Hippocampal formation (tissue), 2 donors: ENCODE measurements at places on chromosomes 7 and 10.

GRCh38 chr7:41491883-41492471 is 210.9 kb downstream of the INHBA start:
- DNase-seq: no peak

- DNase-seq: no peak
These were observed 541.9 kb upstream of the CELF2 start for GRCh38 chr10:10475812-10476211.

GRCh38 chr10:59072038-59072437 is 104.4 kb upstream of the PHYHIPL start:
- DNase-seq: no peak

DNA sequence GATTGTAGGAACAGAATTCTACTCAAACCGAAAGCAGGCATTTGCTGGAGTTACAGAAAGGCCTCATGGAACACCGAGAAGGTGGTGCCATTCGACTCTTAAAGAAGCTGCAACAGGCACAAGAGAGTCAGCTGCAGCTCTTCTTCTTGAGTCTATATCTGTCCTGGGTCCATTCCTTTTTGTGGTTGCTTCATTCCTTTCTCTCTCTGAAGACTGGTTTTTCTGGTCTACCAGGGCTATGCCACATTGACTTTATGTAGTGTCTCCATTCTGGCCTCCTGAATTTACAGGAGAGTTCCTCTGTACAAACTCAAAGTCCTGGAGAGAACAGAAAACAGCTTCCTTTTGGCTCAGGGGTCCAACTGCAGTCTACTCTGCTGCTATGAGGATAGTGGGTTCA is 132.8 kb downstream of the CFTR start:
- no peak for DNase-seq

DNA sequence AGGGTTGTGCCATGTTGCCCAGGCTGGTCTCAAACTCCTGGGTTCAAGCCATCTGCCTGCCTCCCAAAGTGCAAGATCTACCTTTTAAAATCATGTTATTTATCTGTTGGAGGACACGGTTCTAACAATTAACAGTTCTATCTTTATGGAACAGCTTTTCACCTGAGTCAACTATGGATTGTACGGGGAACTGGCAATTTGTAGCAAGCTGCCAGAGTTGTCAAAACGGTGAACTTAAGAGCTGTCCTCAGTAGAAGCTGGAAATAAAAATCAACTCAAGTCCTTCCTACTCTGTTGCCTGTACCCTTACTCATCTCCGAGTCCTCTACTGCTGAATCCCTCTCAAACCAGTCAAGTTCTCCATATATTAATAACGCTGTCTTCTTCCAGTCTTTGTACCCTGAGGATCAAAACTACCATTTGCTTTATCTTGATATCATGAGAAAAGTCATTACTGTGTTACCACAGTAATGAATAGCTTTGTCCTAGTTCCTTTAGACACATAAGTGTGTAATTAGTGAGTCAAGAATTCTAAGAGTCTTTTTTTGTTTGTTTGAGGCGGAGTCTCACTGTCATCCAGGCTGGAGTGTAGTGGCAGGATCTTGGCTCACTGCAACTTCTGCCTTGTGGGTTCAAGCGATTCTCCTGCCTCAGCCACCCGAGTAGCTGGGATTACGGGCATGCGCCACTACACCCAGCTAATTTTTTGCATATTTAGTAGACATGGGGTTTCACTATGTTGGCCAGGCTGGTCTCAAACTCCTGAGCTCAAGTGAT is 28.2 kb downstream of the HBP1 start:
- DNase-seq: no peak

- DNase-seq: no peak
These were observed 52.1 kb upstream of the PDZD8 start for GRCh38 chr10:117427356-117427755.

DNA sequence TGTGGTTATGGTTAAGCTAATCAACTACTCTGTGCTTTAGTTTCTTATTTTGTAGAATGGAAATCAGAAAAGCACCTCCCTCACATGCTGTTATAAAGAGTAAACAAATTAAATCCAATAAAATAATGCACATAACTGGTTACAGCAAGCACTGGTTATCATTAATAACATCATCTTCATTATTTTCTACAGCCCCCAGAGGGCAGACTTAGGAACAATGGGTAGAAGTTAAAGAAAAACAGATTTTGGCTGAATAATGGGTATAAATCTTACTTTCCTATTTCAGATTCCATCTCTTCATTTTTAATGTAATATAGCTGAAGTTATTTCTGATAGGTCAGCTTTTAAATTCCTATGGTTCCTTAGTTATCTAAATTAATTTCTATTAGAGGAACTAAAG is 126.5 kb downstream of the DOCK4 start:
- DNase-seq: no peak
